ENCODE measurements at places on chromosomes 1 and 21. TPM values are rescaled to one million over a fixed set of nuclear protein-coding genes. Genes with fewer than 3 reads are reported as not detected.

DNA sequence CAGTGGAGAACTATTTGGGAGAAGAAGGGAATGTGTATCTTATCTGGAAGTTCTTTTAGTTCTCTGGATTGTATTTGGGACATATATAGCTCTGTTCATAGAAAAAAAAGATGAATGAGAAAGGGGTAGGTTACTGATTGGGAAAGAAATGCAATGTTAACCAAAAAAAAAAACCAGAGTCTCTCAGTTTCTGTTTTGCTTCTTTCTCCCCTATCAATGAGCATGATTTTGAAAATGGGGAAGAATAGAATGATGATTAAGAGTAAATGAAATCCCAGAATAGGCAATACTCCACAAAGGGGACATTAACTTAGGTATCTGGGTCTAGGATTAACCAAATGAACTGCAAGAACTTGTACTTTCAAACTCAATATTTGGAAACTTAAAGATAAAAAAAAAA lies 92.9 kb downstream of the RHOU start:
- no peak for DNase-seq

DNA sequence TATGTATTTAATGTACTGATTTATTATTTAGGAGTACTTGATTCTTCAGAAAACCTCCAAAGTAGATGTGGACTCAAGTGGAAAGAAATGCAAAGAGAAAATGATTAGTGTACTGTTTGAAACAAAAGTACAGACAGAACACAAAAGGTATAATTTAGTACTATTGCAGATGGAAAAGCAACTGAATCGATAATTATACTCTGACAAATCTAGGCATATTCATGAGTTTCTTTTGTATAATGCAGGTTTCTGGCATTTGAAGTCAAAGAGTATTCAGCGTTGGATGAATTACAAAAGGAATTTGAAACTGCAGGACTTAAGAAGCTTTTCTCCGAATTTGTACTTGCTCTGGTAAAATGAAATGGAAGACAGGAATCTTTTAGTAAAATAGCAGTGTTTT lies 12.5 kb downstream of the RWDD3 start:
- DNase-seq: no peak

The S100B gene
- polyA plus RNA-seq: 1.7 TPM

- DNase-seq: no peak
Measured at GRCh38 chr1:13604176-13604575, 20.5 kb downstream of the PDPN start.

The PTPN22 gene
- 0.53 TPM for polyA plus RNA-seq

DNA sequence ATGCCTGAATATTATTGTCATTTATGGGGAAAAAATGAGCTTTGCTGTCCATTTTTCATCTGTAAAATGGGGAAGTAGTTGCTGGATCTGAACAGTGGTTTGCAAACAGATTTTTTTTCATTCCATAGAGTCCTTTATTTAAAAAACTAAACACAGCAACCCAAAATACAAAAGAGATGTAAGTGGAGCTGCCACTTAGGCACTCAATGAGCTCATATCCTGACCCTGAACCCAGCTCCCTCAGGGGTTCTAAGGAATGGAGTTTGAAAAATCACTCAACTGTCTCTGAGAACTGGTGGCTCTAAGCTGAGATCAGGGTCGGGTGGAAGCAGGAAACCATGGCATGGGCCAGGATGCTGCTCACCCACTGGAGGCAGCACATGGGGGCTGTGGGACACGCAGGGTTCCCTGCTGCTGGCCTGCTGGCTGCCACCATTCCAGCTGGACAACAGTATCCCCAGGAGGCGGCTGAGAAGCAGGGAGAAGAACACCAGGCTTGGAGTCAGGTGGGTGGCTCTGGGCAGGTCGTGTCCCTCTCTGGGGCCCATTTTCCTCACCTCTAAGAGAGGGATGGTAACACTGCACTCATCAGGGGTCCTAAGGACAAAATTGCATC lies 9.6 kb upstream of the ECE1 start:
- DNase-seq: no peak

The MAGOH gene
- 90.1 TPM for polyA plus RNA-seq

DNA sequence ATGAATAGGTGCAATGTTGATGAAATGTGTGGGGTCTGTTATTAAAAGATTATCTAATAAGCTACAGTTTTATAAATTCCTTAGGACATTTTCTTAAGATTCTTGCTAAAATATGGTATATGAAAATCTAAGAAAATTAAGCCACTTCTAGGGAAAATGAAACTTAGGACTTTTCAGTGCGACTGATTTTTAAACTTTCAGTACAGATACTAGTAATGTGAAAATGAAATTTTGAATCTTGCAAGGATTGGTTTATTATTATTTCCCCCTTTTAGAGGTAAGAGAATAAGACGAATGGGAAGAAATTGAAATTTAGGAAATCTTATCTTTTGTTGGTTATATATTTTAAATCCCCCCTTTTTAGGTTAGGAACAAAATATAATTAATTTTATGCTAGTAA lies 16.4 kb downstream of the CAPZA1 start:
- no peak for DNase-seq

DNA sequence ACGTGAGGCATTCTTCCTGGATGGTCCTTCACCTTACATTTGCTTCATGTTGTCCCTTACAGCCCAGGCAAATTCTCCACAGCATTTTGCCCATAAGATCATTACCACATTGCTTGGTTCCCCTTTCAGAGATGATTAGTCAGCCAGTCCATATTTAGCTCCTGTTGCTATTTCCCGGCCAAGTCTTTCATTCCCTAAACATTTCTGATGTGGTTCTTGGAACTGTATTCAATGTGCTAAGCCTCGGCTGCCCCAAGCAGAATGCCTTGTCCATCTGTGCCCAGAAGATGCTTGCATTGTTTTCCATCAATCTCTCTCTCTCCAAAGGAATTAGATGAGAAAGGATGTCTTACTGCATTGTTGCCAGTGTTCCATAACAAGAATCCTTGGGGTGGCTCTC lies 420.9 kb upstream of the CAMK1G start:
- no peak for DNase-seq

DNA sequence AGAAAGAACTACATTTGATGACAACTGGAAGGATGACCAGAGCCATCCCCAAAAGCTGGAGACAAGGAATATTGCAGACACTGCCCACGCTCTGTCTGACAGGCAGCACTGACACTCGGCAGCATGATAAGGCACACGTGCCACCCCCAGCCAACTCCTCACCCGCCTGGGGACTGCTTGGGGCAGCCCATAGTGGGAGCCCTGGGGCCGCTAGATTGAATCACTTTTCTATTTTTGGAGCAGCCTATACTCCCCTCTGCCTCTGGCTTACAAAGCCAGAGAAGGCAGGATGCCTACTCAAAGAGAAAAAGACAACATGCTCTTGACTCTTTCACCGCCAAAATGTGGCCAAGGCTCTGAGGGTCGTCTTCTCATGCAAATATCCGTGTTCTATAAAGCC lies 1.3 kb downstream of the SMG5 start:
- no peak for DNase-seq

- no peak for DNase-seq
Measured at GRCh38 chr1:225896937-225897549, 8.1 kb upstream of the LEFTY1 start.

The RTCA gene
- 41.1 TPM for polyA plus RNA-seq

DNA sequence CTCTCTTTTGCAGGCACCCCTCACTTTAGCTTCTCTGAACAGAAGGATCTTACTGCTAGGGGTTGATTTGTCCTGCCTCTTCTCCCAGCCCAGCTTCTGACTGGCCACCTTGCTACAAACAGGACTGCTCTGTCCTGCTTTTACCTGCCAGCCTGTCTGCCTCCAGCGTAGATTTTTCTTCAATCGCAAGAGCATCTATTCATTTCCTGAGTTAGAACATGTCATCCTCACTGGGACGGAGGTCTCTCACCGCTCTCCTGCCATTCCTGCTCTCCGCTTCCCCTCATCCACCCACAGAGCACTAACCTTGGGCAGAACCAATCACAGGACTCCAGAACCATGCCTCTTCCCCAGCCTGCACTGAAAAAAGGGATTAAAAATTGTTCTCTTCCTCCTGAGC lies 3.5 kb upstream of the ATP1B1 start:
- DNase-seq: no peak

The FAM72B gene
- 4.0 TPM for polyA plus RNA-seq

- DNase-seq: peak; percentile 40
Measured at GRCh38 chr1:24849672-24850295, 80.3 kb downstream of the RUNX3 start.

DNA sequence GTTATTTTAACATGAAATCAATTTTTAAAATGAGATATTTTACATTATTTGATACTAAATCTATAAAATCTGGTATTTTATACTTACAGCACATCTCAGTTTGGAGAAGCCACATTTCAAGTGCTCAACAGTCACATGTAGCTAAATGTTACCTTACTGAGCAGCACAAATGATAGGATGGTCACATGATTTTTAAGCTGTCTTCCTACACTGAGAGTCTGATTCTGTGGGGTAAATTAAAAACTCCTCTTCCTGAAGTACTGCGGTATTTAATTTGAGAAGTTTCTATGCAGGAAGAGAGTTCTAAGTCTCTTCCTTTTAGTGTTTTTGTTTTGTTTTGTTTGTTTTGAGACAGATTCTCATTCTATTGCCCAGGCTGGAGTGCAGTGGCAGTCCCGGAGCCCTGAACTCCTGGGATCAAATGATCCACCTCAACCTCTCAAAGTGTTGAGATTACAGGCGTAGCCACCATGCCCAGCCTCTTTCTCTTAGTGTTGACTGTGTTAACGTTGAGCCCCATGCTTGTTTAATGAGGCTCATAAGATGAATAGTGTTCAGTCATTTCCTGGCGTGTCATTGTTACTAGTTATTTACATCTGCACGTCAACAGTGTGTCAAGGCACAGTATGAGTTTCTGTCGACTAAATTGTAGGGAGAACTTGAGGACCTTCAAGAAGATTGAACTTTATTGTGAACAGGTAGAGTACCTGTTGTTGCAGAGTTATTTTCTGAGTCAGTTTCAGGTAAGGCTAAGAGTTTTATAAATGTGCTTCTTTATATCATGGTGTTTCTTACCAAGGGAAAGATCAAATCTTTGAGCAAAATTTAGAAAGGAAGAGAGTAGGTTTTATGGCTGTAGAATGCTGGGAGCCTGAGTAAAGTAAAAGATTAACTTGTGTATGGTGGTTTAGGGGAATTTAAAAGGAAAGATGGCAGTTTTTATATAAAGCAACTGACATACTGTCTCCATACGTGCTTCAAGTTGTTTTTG lies 3.3 kb downstream of the CNST start:
- DNase-seq: peak; percentile 17

GRCh38 chr1:151158326-151158725 lies 1.9 kb downstream of the TNFAIP8L2 start:
- no peak for DNase-seq

DNA sequence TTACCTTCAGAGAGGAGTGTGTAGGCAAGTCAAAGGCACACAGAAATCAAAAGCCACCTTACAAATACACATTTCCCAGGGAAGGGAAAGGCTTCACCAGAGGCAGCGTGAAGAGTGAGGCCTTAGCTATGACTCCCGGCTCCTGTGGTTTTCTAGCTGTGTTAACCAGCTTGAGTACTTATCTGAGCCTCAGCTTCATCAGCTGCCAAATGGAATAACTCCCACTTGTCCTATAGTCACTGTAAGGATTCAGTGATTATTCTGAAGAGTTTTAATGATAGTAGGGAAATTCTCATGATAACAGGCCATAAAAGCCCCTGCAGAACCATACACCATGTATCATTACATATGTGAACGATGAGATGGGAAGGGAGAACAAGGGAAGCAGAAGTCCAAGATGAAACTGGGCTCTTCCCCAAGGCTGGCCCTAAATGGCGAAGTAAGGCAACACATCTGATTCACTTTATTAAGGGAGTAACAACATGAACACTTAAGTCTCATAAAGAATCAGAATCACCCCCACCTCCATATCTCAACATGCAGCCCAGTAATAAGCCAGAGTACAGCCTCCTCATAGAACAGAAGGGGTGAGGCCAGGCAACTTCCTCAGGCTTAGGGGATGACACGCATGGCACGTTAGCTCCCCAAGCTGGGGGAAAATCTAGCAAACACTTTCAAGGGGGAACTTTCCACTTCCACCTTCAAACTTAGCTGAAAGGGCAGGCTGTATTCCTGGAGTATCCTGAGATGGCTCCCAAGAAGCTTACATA lies 63.7 kb downstream of the SLC66A1 start:
- no peak for DNase-seq

The SLC6A9 gene
- polyA plus RNA-seq: 8.1 TPM

The SLAMF8 gene
- polyA plus RNA-seq: 1.4 TPM

DNA sequence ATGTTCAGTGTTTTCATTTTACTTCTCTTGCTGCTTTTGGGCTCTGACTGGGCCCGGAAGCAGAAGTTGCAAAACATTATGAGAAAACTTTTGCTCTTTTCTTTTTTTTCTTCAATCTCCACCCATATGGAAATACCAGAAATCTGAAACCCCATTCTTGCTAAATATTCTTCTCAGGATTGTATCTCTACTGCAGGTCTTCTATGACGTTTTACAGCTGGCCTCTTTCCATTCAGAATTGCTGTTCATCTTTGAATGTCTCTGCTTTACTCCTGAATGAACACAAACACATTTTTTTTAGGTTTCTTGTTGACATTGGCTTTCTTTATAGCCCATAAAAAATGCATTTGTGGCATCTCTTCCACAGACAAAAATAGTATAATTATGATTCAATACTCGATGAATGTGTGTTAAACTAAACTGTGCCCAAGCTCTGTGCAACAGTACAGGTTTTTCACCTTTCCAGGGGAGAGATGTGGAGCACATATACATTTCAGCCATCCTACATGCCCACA lies 18.8 kb downstream of the PTPRC start:
- DNase-seq: no peak

The RNU1-3 gene
- not detected for polyA plus RNA-seq

- DNase-seq: no peak
Measured at GRCh38 chr1:47187231-47187925, 2.5 kb downstream of the PDZK1IP1 start.

GRCh38 chr1:174135211-174135610 lies 24.1 kb upstream of the RABGAP1L start:
- DNase-seq: no peak

DNA sequence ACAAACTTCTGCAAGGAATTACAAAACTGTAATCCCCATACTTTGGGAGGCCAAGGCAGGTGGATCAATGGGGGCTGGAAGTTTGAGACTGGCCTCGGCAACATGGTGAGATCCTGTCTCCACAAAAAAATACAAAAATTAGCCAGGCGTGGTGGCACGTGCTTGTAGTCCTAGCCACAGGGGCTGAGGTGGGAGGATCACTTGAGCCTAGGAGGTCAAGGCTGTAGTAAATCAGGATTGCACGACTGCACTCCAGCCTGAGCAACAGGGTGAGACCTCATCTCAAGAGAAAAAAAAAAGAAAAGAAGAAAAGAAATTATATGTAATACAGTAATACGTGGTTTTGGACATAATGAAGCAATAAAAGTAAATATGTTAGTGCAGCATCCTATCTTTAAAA lies 138.2 kb downstream of the COP1 start:
- DNase-seq: peak; percentile 31

- no peak for DNase-seq
Measured at GRCh38 chr1:110047463-110047862, 13.0 kb downstream of the STRIP1 start.

The MTF1 gene
- 8.9 TPM for polyA plus RNA-seq

DNA sequence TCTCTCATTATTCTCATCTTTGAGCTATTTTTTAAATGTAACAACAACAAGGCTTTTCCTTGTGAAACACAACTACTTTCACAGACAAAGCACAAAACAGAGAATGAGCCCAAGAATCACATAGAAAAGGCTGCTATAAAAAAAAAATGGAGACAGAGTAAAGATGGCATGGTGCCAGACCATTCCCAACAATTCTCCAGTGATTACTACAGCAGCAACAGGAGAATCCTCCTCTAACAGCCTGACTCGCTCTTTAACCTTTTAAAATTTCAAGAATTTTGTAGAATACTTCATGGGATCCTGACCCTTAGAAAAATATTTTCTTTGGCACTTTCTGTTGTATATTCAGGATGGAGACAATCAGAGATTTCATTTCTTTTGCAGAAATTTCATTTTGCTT lies 3.8 kb upstream of the BCAS2 start:
- DNase-seq: no peak

- no peak for DNase-seq
Measured at GRCh38 chr21:42454786-42455185, 41.2 kb downstream of the RSPH1 start.
